EL (cell line): ENCODE measurements at places on chromosomes 1 and 21.

- DNase-seq, result no peak
These were observed 207.4 kb upstream of the NRIP1 start for GRCh38 chr21:15272171-15272570.

DNA sequence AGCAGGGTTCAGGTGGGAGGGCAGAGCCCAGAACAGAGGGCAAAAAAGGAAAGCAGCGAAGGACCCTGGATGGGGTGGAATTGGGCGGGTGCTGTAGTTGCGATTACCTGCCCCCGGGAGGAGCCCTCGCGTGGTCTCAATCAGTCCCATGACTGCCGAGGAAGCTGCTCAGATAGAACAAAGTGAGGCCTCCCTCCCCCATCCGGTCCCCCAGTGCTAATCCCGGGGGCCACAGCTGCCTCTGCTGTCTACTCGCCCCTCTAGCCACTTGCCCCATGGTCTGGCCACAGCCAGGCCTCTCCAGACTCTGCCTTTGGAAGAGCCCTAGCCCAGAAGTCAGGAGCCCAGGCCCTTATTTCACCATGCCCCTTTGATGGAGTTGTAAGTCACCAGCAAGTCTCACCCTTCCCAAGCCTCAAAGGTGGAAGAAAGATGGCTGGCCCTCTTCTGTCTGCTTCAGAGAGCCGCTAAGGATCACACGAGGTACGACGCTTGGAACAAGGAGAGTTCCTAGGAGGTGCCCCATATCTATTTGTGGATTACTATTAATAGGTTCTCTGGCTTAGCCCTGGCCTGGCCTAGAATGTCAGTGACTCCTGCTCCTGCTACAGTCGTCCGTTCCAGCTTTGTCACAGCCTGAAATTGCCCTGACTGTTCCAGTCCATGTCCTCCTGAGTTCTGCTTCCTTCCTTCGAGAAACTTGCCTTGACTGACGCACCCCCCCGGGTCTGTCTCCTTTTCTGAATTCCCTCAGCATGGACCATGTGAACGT is 16.4 kb downstream of the ECHDC2 start:
- peak; percentile 37 for DNase-seq

- no peak for DNase-seq
These were observed 14.0 kb downstream of the PPIE start for GRCh38 chr1:39752703-39753102.

DNA sequence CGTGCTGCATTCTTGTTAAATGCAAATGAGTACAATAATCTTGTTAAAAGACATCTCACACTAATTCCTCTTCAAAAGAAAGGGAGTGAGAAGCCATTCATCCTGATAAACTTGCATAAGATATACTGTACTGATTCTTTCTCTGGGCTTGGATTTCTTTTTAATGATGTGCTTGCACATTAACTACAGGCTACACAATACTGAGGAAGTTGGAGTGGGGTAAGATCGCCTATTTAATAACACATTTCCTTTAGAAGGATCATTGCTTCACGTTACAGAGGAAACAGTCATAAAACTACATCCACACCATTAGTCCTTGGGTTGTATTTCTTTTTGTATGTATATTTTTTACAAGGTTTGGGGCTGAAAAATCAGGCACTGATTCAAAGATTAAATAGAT is 36.6 kb downstream of the NRIP1 start:
- DNase-seq, result no peak

- DNase-seq, result no peak
These were observed 45.8 kb upstream of the ATF3 start for GRCh38 chr1:212562771-212563170.

DNA sequence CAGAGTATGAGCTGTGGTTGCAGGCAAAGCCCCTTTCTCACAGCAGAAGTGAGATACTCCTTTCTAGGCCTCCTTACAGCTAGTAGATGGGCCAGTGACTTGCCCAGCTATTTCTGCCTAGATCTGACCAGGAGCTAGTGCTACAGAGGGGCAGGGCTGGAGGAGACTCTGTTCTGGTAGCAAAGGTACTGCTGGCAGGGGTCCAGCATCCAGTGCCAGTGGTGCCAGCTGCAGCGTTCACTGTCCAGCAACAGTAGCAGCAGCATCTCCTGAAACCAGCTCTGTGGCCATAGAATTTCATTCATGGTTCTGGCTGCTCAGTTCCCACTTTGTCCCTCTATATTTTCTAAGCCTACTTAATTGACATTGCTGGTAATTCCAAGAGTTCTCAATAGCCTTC is 62.5 kb upstream of the CNN3 start:
- no peak for DNase-seq

DNA sequence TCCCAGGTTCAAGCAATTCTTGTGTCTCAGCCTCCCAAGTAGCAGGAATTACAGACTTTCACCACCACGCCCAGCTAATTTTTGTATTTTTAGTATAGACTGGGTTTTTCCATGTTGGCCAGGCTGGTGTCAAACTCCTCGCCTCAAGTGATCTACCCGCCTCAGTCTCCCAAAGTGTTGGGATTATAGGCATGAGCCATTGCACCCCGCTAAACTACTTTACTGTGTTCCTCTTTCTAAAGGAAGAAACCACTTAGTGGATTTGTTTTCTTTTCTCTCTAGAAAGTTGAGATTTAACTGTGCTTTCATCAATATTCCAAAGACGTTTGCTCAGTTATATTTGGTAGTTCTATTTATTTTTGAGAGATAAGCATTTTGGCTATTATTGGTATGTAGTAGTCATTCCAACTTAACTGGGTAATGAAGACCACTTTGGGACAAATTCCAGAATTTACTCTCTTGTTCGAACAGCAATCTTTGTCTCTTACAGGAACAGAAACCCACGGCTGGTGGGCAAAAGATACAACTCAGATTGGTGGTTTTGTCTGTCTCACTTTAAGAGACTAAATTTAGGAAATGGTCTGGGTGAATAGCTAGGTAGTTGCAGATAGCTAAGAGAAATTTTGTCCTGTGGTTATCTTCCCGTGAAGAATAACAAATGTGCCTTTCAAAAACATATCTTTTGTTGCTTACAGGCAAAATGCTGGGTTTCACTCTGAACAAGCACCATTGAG is 103.5 kb upstream of the CD55 start:
- no peak for DNase-seq

- DNase-seq, result no peak
These were observed 9.2 kb downstream of the RORC start for GRCh38 chr1:151822404-151822803.

DNA sequence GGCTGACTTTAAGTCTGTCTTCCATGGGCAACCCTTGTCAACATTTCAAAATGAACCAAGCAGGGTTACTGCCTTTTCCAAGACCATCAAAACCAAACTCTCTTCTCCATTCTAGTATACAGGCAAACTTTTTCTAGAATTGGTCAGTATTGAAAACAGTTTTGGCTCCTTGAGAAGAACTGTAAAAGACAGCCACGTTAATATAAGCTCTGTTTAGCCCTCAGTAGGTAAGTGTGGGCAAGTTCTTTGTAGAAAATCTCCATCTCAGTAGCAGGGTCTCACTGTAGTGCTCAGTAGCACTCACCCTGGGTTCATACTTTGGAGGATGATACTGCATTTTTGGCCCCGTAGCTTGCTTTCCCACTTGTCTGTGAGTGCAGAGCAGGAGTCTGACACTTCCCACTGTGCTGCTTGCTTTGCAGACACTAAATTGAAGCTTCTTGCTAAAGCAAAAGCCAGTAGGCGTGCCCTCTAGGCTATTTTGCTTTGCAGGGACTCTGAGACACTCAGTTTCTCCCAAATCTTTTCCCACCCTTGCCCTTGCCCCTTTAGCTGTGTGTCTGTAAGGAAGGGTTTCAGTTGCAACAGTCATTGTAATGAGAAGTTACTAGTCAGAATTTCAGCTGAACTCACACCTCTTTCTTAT is 34.3 kb upstream of the CACYBP start:
- no peak for DNase-seq

- no peak for DNase-seq
These were observed 192.9 kb upstream of the VAMP3 start for GRCh38 chr1:7578206-7578605.

GRCh38 chr21:37751268-37751975 is 164.8 kb downstream of the KCNJ6 start:
- DNase-seq, result no peak

DNA sequence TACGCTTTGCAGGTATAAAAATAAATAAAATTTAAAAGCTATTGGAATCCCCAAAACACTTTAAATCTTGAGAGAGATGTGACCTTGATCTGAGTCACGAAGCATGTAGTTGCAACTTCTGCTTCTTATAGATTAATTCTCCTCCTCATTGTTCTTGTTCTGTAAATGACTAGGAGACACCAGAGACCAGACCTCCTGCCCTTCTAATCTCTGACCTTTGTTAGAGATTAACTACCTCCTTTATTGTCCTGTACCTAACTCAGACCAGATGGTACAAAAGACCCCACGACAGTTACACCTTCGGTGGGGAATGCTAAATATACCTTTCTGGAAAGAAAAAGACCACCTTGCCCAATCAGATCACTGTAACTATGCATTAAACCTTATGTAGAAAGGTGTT is 76.9 kb upstream of the NEK2 start:
- DNase-seq, result no peak

- DNase-seq, result no peak
These were observed 163.6 kb upstream of the C1orf21 start for GRCh38 chr1:184223216-184223615.

GRCh38 chr1:31400393-31400792 is 12.6 kb upstream of the SERINC2 start:
- DNase-seq, result peak; percentile 72

DNA sequence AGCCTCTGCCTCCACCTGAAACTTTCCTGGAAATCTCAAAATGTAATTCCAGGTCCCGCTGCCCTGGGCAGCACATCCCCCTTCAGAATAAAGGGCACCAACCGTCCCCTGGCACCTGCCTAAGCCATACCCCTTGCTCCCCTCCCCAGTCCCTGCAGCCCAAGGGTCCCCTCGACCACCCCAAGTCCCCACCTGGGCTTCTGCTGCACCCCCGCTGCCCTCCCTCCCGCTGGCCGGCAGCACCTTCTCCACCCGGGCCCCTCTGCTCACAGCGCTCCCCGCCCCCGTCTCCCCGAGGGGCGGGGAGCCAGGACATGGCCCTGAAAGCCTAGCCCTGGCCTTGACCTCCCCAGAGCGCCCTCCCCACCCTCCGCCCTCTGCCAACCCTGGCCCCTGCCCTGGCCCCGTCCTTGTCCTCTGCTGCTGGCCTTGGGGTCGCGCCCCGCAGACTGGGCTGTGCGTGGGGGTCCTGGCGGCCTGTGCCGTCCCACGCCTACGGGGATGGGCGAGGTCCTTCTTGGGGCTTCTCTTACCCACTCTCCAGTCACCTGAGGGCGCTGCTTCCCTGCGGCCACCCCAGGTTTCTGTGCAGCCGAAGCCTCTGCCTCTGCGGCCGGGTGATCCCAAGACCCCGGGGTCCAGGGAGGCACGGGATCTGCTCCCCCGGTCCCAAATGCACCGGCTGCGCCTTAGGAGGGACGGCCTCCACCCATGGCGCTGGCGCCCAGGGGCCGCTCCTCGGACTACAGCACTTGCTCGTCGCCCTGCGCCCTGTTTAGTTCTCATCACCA is 41.7 kb downstream of the WDR4 start:
- DNase-seq, result no peak

DNA sequence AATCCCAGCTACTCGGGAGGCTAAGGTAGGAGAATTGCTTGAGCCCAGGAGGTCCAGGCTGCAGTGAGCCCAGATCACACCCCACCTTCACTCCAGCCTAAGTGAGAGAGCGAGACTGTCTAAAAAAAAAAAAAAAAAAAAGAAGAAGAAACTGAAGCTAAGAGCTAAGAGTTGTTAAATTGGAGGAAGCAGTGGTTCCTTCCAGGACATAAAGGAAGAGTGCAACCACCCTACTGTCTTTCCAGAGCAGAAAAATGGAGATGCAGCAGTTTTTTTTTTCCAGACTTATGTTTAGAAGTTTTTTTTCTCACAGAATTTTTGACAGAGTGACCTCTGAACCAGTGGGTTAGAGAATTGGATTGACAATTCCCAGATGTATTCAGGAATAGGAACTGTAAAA is 88.7 kb downstream of the HLX start:
- no peak for DNase-seq
